Karpas-422 (cell line): ENCODE measurements at places on chromosomes 12 and 14. TPM values are rescaled to one million over a fixed set of nuclear protein-coding genes. Genes with fewer than 3 reads are reported as not detected.

GRCh38 chr14:99100497-99101270, 171.3 kb downstream of the BCL11B start:
- no peak for DNase-seq

DNA sequence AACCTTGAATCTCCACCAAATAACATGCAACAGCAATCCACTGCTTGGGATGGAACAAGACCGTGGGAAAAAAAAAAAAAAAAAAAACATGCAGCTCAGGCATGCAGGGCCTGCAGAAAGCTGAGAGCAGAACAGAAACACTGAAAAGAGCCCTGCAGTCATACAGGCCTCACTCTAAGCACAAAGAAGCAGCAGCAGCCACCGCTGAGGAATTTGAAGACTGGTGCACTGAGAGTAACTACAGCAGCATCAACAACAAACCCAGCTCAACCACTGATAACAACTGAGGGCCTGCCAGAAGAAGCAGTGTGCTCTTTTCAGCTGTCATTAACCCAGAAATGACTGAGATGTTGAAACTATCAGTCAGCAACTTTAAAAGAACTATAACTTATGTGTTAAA, 354.7 kb upstream of the TMTC1 start:
- no peak for DNase-seq

GRCh38 chr14:68768316-68768715, 24.6 kb downstream of the ZFP36L1 start:
- no peak for DNase-seq

RAPGEF3 gene
- total RNA-seq = 4.4 and 11.9 TPM in 2 replicates

DNA sequence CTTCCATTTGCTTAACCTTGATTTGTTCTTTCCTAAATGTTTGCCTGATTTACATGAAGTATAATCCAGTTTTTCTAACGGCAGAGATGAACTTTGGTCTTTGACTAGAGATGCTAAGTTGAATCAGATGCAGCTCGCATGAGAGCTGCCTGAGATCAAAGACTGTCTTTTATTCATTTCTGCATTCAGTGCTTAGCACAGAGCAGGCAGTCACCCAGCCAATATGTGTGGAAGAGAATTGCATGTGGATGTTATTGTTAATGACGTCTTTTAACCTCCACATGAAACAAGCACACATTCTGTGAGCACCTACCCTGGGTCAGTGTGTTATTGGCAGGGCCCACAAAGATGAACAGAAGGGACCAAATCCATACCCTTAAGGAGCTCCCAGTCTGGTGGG, 99.2 kb downstream of the SLC5A8 start:
- no peak for DNase-seq

SMAGP gene
- 2.3 and 2.5 TPM in 2 replicates for total RNA-seq

PELI2 gene
- total RNA-seq = 0.18 and 0.30 TPM in 2 replicates

GRCh38 chr12:89882050-89882449, 173.4 kb upstream of the ATP2B1 start:
- DNase-seq = peak; percentile 14

INSM2 gene
- 0.22 and 0.32 TPM in 2 replicates for total RNA-seq

- peak; percentile 91 for DNase-seq
Observed at GRCh38 chr12:3034067-3034750, 43.0 kb upstream of the TSPAN9 start.

MYO1H gene
- total RNA-seq = not detected in 2 replicates

IFNG-AS1 gene
- total RNA-seq = not detected in 2 replicates

ARPC3 gene
- total RNA-seq = 240 and 483 TPM in 2 replicates

GRCh38 chr12:19082365-19082911, 47.1 kb upstream of the PLEKHA5 start:
- DNase-seq = no peak

CRIP2 gene
- 0.45 TPM in 1 of 2 replicates, not detected in the other for total RNA-seq

NIN gene
- total RNA-seq = 59.4 and 85.6 TPM in 2 replicates
